Calu3 (cell line): ENCODE measurements at places on chromosomes 3 and 15. TPM values are rescaled to one million over a fixed set of nuclear protein-coding genes. Genes with fewer than 3 reads are reported as not detected.
A peak's percentile ranks its signal among the peaks of the same experiment; 100 is the strongest.

DNA sequence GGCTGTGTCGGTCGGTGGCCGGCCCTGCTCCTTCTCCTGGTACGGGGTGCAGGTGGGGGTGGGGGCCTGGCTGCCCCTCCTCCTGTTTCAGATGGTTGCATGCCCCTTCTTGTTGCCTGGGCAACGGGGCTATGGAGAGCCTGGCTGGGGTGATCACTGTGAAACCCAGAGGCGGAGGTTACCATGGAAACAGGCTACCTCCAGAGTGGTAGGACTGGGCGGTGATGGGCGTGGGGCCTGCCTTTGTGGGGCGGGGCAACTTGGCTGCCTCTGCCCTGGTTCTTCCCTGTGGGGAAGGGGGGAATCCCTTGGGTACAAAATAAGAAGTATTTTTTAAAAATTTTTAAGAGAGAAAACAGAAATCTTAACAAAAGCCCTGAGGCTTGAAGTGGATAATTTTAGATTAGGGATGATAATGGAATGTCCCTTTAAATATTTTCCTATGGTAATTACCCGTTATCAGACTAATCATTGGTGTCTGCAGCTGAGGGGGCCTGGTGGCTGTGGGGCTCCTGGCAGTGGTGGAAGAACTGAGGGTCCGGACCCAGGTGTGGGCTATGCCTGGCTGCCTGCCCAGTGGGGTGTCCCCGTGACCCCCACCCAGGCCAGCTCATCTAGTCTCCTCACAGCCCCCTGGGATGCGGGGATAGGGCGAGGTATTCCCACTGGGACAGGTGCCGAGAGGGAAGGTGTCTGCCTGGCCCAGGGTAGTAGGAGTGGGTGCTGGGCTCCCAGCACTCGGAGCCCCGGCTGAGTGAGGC lies 32.5 kb downstream of the PLXNA1 start:
- DNase-seq = peak; percentile 52
- no peak overlapping the region for H3K4me3 ChIP-seq
- no peaks in the 10 kb centered on the region for H3K27me3 ChIP-seq
- H3K36me3 ChIP-seq = peaks cover 53% of the 10 kb centered on the region

GRCh38 chr3:10017636-10018292 lies 8.5 kb upstream of the FANCD2 start:
- no peaks in the 10 kb centered on the region for H3K4me1 ChIP-seq
- no peak overlapping the region for H3K4me3 ChIP-seq
- no peak overlapping the region for H3K27ac ChIP-seq
- no peaks in the 10 kb centered on the region for H3K27me3 ChIP-seq
- no peak for DNase-seq

- H3K4me1 ChIP-seq = peaks cover 21% of the 10 kb centered on the region
- H3K27ac ChIP-seq = peak overlapping the region; percentile 68
- peak; percentile 27 for DNase-seq
- no peaks in the 10 kb centered on the region for H3K27me3 ChIP-seq
- H3K4me3 ChIP-seq = no peak overlapping the region
Measured at GRCh38 chr15:85125056-85125661, 143.5 kb downstream of the PDE8A start.

- H3K4me3 ChIP-seq = no peak overlapping the region
- H3K36me3 ChIP-seq = peaks cover 9% of the 10 kb centered on the region
- H3K27me3 ChIP-seq = no peaks in the 10 kb centered on the region
- peak overlapping the region; percentile 76 for H3K27ac ChIP-seq
Measured at GRCh38 chr3:10088256-10088655, 19.8 kb downstream of the FANCD2OS start.

DNA sequence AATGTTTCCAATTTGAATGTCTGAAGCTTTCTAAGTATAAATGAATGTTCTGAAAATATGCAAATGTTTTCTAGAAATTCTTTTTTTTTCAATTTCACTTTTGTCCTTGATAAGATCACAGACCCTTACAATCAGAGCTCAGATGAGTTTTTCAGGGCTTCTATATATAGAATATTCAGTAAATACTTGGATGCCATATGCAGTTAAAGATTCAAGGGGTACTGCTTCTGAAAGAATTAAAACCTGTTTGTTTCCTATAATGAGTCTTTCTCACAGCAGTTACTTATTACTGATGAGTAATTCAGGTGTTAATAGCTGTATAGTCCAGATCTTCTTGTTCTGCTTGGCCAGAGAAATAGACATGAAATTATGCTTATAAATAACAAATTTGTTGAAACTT lies 812.6 kb downstream of the ZPLD1 start:
- no peak for DNase-seq
- H3K4me3 ChIP-seq = no peak overlapping the region
- no peaks in the 10 kb centered on the region for H3K4me1 ChIP-seq
- H3K27ac ChIP-seq = no peak overlapping the region

GRCh38 chr15:58174709-58175108 lies 36.5 kb downstream of the AQP9 start:
- H3K4me1 ChIP-seq = no peaks in the 10 kb centered on the region
- DNase-seq = no peak
- H3K36me3 ChIP-seq = no peaks in the 10 kb centered on the region
- H3K27ac ChIP-seq = no peak overlapping the region
- H3K27me3 ChIP-seq = peaks cover 41% of the 10 kb centered on the region
- H3K4me3 ChIP-seq = no peak overlapping the region

LDHAL6B gene
- not detected in 2 replicates for total RNA-seq

IQCF5 gene
- total RNA-seq = not detected in 2 replicates

PLSCR4 gene
- 6.3 and 10.2 TPM in 2 replicates for total RNA-seq
